ENCODE measurements at places on chromosomes 11 and 22.

GRCh38 chr11:11569936-11570491 lies 51.8 kb downstream of the GALNT18 start:
- no peak for DNase-seq

GRCh38 chr11:126878913-126879482 lies 121.6 kb downstream of the KIRREL3 start:
- no peak for DNase-seq

- DNase-seq: no peak
These were observed 39.7 kb upstream of the POU2AF2 start for GRCh38 chr11:111205632-111206385.

GRCh38 chr11:62774407-62774806 lies 3.2 kb downstream of the TAF6L start:
- DNase-seq: no peak

- DNase-seq: no peak
These were observed 223.6 kb downstream of the ADAMTS15 start for GRCh38 chr11:130671801-130672700.

GRCh38 chr11:106446955-106447354 lies 369.5 kb downstream of the AASDHPPT start:
- no peak for DNase-seq

- DNase-seq: peak; percentile 96
These were observed 35.6 kb downstream of the AMPD3 start for GRCh38 chr11:10490398-10491241.

DNA sequence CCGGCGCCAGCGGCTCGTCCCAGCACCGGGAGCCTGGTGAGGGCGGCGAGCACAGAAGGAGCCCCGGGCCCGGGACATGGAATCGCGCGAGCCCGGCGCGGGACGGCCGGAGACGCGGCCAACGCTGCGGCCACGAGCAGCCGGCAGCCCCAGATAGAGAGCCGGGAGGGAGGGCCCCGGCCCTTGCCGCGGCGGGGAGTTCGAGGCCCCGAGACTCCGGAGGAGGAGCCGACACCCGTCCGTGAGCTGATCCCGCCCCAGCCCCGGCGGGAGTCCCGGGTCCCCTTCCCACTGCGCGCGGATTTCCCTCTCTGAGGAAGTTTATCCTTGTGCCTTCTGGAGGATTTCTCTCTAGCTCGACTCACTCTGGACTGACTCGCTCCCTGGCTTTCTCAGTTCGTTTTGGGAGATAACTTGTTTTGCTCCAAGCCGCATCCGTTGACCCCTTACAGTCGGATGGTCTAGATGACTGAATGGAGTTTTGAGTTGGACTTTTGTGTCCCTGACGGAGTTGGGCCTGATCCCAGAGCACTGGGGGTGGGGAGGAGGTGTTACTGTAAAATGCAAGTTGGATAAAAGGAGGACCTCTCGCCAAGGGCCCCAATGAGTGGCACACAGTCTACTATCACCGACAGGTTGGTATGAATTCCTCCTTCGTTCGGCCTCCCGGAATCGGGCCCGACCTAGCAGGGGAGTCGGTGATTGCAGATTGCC lies 585 bp downstream of the ARHGEF12 start:
- no peak for DNase-seq

- DNase-seq: no peak
These were observed 3.2 kb downstream of the CTSD start for GRCh38 chr11:1760351-1761109.

DNA sequence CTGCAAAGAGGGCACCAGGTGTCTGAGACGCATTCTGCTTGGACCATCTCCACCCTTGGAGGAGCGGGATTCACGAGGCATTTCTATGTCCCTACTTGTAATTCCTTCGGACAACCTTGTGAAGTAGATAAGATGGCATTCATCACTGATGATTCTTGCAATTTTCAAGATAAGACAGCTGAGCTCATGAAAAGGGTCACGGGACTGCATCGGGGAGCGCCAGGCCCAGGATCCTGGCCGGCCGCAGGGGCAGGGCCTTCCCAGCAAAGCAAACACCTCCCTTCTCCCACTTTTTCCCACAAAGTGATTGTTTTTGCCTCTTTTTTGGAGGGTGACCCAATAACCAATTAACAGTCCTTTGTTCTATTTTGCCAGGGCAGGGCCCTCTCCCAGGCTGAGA lies 8.4 kb downstream of the LIF start:
- no peak for DNase-seq

DNA sequence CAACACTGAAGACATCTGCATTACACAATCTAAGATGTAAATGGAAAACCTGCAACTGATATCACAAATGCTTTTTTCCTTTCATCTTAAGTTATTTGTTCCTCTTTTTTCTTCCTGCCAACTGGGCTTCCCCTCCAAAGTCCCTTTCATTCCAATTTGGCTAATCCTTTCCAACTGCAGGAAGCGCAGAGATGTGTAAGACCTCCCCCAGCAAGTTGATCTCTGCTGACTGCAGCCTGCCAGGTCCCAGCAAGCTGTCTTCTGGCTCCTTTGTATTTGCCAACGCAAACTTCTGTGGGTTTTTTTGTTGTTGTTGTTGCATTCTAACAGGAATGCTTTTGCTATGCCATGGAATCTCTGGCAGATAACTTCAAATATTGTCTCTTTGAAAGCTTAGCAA lies 38.5 kb upstream of the LRRC4C start:
- DNase-seq: no peak

DNA sequence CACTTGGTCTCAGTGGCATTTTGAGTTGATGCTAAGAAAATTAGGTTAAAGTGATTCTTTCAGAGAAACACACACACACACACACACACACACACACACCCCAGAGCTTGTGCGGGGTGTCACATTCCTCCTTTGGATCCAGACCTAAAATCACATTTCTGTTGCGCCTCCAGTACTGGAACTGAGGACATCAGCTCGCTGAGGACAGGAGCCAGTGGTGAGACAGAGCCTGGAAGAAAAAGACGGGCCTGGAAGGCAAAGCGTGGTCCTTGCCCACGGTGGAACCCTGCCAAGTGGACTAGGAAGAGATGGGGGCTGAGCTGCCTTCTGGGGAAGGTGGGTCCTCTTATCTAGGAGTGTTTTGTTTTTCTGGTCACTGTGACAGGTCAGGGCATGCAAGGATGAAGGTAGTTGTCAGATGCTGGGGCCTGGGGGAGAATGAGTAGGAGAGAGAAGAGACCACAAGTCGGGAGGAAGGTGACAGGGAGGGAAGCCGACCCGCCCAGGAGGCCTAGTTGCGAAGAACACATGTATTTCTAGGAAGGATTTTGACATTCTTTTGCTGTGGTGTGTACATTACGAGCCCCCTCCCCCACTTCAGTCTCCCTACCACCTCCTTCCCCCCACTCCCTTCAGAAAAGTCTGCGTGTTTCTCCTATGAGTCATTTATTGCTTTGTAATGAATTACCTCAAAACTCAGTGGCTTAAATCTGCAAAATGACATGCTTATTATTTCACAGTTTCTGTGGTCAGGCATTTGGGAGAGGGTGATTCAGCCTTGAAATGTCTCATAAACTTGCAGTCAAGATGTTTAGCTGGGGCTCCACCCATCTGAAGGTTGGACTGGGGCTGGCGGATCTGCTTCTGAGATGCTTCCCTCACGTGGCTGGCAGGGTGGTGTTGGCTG lies 4.8 kb upstream of the ELFN2 start:
- DNase-seq: no peak

GRCh38 chr22:43921370-43921769 lies 2.2 kb upstream of the PNPLA3 start:
- DNase-seq: no peak

- DNase-seq: no peak
These were observed 98.8 kb downstream of the BCR start for GRCh38 chr22:23278883-23279675.

DNA sequence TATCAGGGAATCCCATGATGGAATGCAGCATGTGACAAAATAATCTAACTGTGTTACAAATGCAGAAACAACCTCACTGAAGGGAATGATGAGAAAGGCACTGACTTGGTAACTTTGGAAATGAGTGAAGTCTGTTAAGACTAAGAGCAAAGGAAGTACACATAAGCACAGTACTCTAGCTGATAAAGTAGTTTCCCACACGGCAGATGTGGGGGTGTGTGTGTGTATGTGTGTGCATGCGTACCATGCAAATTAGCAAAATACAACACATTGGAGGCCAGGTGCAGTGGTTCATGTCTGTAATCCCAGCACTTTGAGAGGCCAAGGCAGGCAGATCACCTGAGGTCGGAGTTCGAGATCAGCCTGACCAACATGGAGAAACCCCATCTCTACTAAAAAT lies 16.6 kb upstream of the NLRP6 start:
- no peak for DNase-seq

- DNase-seq: no peak
These were observed 74.0 kb downstream of the ADAMTS15 start for GRCh38 chr11:130522284-130522961.

DNA sequence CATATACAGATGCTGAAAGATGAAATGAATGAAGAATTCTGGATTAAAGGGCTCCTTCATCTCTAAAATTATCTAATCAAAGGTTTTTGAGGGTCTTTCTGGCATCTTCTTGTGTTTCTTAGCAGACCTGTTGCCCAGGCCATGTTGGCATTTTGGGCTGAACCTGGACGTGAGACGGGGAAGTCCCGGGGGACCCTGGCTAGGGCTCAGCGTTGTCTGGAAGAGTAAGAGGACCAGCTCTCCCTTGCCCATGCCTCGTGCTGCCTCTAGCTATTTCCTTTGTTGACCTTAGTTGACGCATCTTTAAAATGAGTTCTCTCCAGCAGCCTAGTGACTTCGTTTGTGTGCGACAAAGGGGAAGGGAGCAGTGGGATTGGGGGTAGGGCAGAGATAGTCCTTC lies 152.2 kb downstream of the ST3GAL4 start:
- no peak for DNase-seq

DNA sequence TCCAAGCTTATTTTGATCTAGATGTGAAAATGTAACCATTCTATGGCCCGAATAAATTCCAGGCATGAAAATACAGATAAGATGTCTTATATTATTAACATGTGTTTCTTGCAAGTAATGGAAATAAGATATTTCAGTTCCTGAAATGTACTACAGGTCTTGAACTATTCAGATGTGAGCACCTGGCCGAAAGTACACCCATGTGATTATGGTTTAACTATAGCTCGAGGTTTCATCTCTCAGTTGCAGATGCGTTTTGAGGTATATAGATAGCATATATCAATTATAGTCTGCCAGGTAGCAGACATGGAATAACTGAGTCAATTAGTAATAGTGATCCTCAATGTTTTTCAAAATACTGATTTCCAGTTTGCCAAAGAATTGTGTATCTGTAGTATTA lies 68.3 kb downstream of the DDIAS start:
- DNase-seq: no peak

- DNase-seq: no peak
These were observed 957.2 kb downstream of the BRD1 start for GRCh38 chr22:48870436-48870835.

GRCh38 chr11:97893612-97894011 lies 1127.1 kb upstream of the CNTN5 start:
- no peak for DNase-seq

DNA sequence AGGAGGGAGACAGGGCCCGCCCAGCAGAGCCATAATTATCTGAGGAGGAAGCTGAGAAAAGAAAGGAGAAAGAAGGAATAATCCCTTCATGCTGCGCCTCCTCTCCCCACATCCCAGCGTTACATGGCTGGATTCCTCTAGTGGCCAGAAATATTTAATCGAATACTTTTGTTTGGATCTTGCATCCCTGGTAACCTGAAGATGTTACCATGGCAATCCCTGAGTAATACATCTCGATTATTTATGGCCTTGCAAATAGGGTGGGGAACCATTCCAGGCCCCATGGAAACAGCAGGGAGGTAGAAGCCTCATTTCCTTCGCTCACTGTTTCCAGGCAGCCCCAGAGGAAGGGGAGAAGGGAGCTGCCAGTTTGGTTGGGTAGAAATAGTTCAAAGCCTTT lies 357.7 kb downstream of the BUD13 start:
- DNase-seq: no peak

- DNase-seq: no peak
These were observed 100.0 kb downstream of the NTM start for GRCh38 chr11:131470216-131470925.

DNA sequence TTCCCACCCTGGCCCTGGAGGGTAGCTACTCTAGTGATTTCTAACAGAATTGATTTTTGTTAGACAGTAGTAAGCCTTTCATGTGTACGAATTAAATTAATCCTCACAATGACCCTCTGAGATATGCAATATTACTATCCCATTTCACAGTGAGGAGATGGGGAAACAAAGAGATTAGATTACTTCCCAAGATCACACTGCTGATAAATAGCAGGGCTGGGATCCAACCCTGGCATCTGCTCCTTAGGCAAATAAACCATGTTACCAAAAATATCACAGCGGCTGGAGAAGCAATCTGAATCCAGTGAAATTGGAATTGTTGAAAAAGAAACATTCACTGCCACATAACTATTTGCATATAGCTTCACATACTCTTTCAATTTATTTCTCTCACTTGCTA lies 12.8 kb upstream of the CAVIN3 start:
- DNase-seq: no peak

- no peak for DNase-seq
These were observed 24.8 kb upstream of the MUC5B start for GRCh38 chr11:1197886-1198560.

DNA sequence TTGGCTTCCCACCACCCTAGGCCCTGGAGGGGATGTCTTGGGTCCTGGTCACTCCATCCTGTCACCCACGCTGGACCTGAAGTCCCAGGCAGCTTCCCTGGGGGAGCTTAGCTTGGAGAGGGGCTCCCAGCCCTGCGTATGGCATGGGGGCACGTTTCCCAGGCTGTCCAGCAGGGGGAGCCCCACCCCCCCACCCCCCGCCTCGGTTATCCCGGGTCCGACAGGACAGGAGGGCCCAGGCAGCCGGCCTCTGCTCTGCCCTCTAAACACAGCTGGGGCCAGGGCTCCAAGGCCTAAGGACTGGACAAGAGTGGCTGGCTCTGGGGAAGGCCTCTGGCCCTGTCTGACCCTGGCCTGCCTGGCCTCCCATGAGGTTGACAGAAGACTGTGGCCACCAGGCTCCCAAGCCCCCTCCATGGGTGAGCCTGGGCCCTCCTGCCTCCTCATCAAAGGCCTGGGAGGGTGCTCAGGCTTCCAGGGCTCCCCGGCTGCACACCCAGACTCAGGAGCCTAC lies 104.8 kb downstream of the NECTIN1 start:
- no peak for DNase-seq

GRCh38 chr11:93020248-93021046 lies 51.0 kb downstream of the MTNR1B start:
- DNase-seq: no peak

DNA sequence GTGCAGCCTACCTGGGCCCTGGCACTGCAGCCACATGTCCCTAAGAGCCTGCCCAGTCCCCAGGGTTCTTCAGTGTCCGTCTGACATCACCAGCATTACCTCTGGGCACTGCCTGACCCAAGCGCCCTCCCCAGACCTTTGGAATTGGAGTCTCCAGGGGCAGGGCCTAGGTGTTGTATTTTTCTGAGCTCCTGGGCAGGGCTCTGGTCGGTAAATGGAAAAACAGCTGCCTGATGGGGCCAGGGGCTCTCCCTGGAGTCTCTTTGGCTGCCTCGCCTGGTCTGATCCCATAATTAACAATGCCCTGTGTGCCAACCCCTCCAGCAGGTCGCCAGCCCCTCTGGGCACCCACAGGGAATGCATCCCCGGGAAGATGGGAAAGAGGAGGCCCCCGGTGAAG lies 710.2 kb downstream of the BRD1 start:
- DNase-seq: no peak

Measured in vagina (tissue), 2 donors.